ENCODE measurements at places on chromosomes 2 and 18. TPM values are rescaled to one million over a fixed set of nuclear protein-coding genes. Genes with fewer than 3 reads are reported as not detected.

Gene ITPRIPL1
- 3.6 TPM for total RNA-seq

Gene NOSTRIN
- 0.72 TPM for total RNA-seq

Gene ALLC
- not detected for total RNA-seq

Gene TNFAIP6
- total RNA-seq = 6.0 TPM

Gene LRPPRC
- total RNA-seq = 89.5 TPM

Gene YIPF4
- 27.1 TPM for total RNA-seq
